ENCODE measurements at places on chromosomes 3 and 15. TPM values are rescaled to one million over a fixed set of nuclear protein-coding genes. Genes with fewer than 3 reads are reported as not detected.

DNA sequence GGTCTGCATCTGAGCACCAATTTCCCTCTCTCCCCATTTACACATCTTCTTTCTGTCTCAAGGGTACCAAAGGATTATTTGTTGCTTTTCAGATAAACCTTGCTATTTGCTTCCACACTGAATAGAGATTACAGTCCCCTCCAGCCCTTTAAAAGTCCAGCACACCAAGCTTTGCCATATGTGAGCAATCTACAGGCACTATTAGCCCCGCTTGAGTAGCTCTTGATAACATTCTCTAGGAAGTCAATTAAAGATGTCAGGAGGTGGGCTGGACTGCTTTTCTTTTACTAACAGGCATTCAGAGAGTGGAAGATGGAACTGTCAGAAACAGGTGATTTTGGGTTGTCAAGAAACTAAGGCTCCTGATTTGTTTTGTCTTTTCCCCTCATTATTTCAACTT is 417.0 kb downstream of the ROBO2 start:
- DNase-seq: no peak

GRCh38 chr15:44084171-44084570 is 110.9 kb downstream of the FRMD5 start:
- DNase-seq: no peak

DNA sequence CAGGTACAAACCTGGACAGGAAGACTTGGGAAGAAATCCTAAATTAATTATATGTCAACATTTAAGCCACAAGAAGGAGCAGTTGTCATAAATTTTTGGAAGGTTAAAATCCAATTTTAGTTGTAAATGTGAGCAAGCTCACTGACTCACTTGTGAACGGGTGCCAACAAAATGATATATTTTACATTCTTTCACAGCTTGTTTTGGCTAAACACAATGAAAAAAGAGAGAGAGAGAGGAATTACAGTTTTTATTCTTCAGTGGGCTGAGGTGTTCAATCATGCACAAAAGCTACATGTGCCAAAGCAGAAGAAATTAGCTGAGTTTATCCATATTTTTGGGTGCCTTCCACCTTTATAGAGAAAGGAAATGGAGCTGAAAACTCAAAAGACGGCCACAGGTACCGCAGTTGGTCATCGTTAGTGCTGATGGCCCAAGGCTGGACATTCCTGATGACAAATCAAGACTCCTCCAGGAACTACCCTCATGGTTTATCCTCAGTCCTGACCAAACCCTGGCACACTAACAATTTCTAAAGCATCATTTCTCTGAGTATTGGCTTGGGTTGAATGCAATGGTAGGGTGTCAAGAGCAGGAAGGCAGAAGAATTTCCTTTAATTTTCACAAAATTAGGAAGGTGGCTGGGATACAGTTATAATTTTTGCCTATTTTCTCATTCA is 37.6 kb upstream of the WNT5A start:
- no peak for DNase-seq

DNA sequence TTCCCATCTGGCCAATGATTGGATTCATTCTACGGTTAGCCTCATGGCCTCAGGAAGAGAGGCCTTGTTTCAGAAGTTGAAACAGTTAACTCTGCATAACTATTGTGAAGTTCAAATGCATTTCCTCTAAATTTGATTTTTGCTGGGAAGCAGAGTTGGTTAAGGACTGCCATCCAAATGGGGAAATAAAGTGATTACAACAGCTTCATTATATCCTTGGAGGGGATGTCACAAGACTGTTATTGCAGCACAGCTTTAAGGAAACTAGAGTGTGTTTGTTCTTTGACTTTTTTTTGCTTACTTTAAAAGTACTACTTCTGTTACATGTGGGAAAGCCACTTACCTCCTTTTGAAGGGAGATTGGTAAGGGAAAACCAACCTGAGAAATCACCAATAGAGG is 164.8 kb downstream of the AKAP13 start:
- no peak for DNase-seq

Gene SORD
- 11.6 TPM for polyA plus RNA-seq
